ENCODE measurements at places on chromosomes 6 and 20.
A peak's percentile ranks its signal among the peaks of the same experiment; 100 is the strongest.

DNA sequence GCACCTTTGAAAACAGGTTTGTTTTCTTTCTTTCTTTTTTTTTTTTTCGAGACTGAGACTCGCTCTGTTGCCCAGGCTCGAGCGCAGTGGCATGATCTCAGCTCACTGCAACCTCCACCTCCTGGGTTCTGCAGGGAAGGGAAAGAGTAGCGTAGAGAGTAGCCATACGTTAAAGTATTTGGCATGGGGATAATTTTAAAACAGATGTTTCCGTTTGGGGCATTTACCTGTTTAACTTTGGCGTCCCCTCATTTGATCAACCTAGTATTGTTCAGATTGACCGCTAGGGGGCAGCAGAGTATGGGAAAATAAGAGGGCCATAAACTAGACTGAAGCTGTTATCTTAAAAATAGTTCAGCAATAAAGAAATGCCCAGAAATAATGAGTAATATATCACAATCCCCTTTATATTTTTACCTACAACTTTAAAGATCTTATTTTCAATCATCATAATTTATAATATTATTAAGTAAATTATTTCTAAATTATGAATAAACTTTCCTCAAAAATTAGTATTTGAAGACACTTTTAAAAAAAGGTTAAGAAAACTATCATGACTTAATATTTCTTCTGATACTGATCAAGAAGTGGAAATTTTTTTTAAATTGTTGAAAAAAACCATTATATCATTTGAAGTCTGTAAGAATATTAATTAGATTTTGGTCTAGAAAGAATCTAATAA is 7.6 kb upstream of the TAAR9 start:
- peak; percentile 26 for DNase-seq

DNA sequence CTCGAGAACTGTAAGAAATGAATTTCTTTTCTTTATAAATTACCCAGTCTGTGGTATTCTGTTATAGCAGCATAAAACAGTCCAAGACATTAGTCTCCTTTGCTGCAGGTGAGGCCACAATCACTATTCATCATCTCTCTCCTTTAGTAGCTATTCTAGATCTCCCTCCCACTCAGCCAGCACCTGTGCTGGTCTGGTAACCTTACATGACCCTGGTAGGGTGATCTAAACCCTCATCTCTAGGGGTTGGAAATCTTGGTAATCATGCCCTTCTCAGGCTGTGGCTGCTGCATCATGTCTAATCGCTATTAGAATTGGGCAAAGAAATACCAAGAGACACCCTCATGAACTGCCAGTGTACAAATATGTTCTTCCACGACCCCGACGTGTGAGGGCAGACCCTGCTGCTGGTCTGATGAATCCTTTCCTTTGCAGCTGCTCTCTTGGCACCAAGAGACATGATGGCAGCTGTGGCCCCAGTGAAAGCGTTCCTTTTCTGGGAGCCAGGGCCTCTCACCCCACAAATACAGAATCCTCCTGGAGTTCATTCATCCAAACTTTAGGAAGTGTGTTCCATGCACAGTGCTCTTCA is 23.0 kb upstream of the IGF2R start:
- DNase-seq = no peak

DNA sequence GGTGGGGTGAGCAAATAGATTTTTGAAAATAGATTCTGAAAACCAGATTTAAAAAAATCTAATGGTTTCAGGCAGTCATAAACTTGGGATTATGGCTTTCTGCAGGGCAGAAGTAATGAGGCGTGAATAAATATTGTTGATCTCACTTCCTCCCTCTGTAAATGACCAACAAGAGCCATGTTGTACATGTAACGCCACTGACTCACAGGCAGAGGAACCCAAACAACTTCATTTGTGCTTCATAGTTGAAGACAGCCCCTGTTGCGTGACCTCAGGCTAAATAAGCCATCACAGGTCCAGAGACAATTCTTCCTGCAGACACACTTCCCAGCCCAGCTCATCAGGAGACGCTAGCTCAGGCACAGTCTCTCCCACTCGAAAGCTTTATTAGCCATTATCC is 59.1 kb upstream of the F13A1 start:
- DNase-seq = no peak

DNA sequence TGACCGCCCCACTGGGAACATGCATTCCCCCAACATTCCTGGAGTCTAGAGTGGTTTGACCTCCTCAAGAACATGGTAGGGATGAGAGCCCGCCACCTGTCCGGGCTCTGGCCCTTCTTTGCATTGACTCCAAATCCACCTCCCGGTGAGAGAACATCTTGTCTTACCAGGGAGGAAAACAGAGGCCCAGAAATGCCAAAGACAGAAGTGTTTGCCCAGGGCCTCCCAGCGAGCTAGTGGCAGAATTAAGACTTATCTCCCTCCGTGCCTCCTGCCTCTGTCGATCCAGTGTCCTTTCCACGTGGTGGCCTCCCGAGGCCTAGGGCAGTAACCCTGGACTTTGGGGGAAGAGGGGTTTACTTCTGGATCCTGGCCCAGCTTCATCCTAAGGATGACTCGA is 134.8 kb downstream of the JPH2 start:
- DNase-seq = no peak

DNA sequence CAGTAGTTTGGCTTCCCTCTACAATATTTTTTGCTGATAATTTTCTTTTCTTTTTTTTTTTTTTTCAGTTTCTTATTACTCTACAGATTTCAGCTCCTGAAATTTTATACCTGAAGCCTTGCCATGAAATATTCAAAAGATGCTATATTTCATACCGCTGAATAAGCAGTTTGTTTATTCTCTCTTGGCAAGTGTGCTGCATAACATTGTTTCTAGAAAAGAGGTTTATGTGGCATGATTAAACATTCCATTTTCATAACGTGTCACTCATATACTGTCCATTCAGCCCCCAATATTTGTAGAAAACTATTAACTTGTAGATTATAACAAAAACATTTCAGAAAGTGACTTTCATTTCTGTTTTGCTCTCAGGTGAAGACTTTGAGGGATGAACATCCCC is 174.4 kb upstream of the NOX3 start:
- DNase-seq = no peak

DNA sequence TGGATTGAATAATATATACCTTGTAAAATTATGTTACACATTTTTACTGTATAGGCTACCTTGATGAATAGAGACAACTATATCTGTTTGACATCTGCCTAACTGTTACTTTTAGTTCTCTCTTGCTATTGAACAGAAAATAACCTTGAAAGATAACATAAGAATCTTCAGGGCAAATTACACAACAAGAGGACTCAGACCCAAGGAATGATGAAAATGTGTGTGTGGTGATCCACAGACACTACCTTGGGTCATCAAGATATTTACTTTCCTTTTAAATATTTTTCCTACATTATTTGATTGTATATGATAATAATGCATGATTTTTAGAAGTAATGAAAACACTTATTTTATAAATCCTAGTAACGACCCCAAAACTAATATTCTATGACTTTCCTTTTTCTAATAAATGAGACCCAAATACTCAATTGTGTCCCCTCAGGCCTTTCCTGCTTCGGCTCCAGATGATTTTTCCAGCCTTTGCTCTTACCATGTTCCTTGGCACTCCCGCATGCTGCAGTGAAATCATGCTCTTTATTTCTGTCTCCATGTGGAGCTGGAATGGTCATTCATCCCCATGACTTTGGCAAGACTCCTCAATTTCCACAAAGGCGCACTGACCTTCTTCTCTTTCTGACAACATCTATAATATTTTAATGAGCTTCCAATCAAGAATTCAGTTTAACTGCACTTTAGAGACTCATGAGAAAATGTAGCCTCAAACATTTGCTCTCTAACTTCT is 187.6 kb downstream of the EPM2A start:
- no peak for DNase-seq
